ENCODE measurements at places on chromosomes 1 and 21.
A peak's percentile ranks its signal among the peaks of the same experiment; 100 is the strongest.

- DNase-seq = no peak
Observed at GRCh38 chr1:74406759-74407158, 105.7 kb downstream of the LRRC53 start.

DNA sequence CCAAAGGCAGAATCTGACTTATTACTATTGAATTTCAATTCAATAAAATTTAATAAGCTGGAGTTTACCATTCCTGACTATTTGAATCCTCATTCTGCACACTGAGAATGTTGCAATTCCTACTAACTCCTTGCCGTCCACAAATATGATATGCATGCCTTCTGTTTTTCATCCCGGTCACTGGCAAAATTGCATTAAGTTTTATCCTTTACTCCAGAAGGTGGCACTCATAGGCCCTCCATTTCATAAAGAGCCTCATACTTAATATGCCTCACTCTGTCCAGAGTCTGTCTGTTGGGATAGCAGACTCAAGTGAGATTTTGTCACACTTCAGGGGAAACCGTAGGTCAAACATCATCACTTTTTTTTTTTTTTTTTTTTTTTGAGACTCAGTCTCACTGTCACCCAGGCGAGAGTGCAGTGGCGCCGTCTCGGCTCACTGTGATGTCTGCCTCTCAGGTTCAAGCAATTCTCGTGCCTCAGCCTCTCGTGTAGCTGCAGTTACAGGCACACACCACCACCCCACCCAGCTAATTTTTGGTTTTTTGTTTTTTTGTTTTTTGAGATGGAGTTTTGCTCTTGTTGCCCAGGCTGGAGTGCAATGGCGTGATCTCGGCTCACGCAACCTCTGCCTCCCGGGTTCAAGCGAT lies 27.3 kb downstream of the F11R start:
- DNase-seq = no peak

GRCh38 chr1:26550946-26551345 lies 21.4 kb downstream of the RPS6KA1 start:
- no peak for DNase-seq

GRCh38 chr1:209629621-209630382 lies 22.4 kb downstream of the LAMB3 start:
- no peak for DNase-seq

GRCh38 chr1:19705464-19705863 lies 40.8 kb downstream of the HTR6 start:
- no peak for DNase-seq

- peak; percentile 27 for DNase-seq
Observed at GRCh38 chr1:175174309-175175102, 18.1 kb downstream of the KIAA0040 start.

GRCh38 chr1:240538776-240539430 lies 73.1 kb downstream of the GREM2 start:
- no peak for DNase-seq

DNA sequence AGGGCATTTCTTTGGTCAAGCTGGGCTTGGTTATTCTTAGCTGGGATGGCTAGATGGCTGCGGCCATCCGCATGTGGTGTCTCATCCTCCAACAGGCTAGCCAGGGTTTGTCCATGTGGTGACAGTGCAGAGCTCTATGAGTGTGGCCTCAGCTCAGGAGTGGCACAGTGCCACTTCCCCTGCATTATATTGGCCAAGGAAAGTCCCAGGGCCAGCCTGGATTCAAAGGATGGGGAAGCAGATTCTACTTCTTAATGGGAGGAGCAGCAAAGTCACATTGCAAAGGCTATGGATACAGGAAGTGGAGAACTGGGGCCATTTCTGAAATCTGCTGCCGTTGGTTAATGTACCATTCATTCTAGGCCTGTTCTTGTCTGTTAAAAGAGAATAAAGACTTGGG lies 34.4 kb downstream of the STUM start:
- DNase-seq = no peak

DNA sequence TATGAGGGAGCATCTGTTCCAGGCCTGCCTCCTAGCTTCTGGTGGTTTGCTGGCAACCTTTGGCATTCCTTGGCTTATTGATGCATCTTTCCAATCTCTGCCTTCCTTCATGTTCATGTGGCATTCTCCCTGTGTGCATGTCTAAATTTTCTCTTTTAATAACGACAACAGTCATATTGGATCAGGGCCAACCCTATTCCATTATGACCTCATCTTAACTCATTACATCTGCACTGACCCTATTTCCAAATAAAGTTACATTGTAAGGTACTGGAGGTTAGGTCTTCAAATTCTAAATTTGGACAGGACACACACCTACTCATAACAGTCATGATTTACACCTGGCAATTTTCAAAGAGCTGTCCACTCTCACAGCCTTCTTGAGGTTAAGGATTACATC lies 117.2 kb upstream of the FGGY start:
- DNase-seq = no peak

- no peak for DNase-seq
Observed at GRCh38 chr1:30904191-30904961, 4.2 kb downstream of the SDC3 start.

DNA sequence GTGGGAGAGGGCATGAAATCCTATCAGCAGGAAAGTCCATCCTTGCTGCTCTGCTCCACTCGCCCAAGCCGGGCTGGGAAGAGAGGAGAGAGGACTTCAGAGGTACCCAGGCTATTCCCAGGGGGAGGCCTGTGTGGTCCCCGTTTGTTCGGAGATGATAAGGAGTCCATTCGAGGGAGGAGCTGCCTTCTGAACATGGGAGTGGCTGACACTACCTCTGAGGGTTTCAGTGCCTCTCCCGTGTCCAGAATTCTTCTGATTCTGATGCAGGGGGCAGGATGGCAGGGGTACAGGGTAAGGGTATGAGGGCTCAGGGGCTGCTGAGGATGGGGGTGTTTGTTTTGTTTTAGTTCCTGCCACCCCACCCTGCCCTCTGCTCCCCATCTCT lies 40.4 kb downstream of the BACE2 start:
- DNase-seq = no peak
